Caco-2 (cell line): ENCODE measurements at places on chromosomes 2 and 18. TPM values are rescaled to one million over a fixed set of nuclear protein-coding genes. Genes with fewer than 3 reads are reported as not detected.

GRCh38 chr2:8652774-8653426 is 29.0 kb upstream of the ID2 start:
- H3K4me3 ChIP-seq: no peak overlapping the region
- H3K36me3 ChIP-seq: no peaks in the 10 kb centered on the region
- DNase-seq: no peak

Gene ALPP
- total RNA-seq: 4.9 and 5.8 TPM in 2 replicates

DNA sequence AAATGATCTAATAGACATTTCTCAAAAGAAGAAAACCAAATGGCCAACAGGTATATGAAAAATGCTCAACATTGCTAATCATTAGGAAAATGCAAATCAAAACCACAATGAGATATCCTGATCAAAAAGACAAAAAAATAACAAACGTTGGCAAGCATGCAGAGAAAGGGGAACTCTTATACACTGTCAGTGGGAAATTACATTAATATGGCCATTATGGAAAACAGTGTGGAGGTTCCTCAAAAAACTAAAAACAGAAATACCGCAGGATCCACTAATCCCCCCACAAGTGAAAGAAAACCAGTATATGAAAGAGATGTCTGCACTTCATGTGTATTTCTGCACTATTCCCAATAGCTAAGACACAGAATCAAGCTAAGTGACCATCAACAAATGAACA is 57.7 kb upstream of the CTIF start:
- H3K36me3 ChIP-seq: no peaks in the 10 kb centered on the region
- no peak for DNase-seq
- no peak overlapping the region for H3K27ac ChIP-seq
- no peak overlapping the region for H3K4me3 ChIP-seq

Gene ECEL1
- total RNA-seq: 6.4 and 8.9 TPM in 2 replicates

- no peaks in the 10 kb centered on the region for H3K4me1 ChIP-seq
- H3K36me3 ChIP-seq: no peaks in the 10 kb centered on the region
- no peak overlapping the region for H3K4me3 ChIP-seq
- no peak for DNase-seq
- H3K27ac ChIP-seq: no peak overlapping the region
These were observed 355.5 kb downstream of the EPHA4 start for GRCh38 chr2:221216636-221217035.

GRCh38 chr2:65782996-65783650 is 350.7 kb upstream of the SPRED2 start:
- DNase-seq: no peak
- H3K4me3 ChIP-seq: no peak overlapping the region
- H3K4me1 ChIP-seq: no peaks in the 10 kb centered on the region
- H3K27me3 ChIP-seq: no peaks in the 10 kb centered on the region

Gene CCDC85A
- total RNA-seq: not detected in 2 replicates

GRCh38 chr2:38037757-38038621 is 38.0 kb downstream of the CYP1B1 start:
- DNase-seq: no peak
- H3K4me3 ChIP-seq: no peak overlapping the region
- H3K4me1 ChIP-seq: no peaks in the 10 kb centered on the region
- H3K36me3 ChIP-seq: no peaks in the 10 kb centered on the region
- no peaks in the 10 kb centered on the region for H3K27me3 ChIP-seq

- H3K27ac ChIP-seq: no peak overlapping the region
- H3K36me3 ChIP-seq: no peaks in the 10 kb centered on the region
- no peaks in the 10 kb centered on the region for H3K4me1 ChIP-seq
- H3K27me3 ChIP-seq: no peaks in the 10 kb centered on the region
- DNase-seq: no peak
These were observed 57.9 kb upstream of the CD226 start for GRCh38 chr18:70005580-70005979.

GRCh38 chr18:57621246-57621604 is 411 bp downstream of the NARS1 start:
- no peaks in the 10 kb centered on the region for H3K27me3 ChIP-seq
- peak overlapping the region; percentile 90 for H3K27ac ChIP-seq
- peak overlapping the region; percentile 66 for H3K4me3 ChIP-seq

GRCh38 chr2:162166174-162166573 is 14.1 kb upstream of the GCG start:
- no peaks in the 10 kb centered on the region for H3K27me3 ChIP-seq
- DNase-seq: no peak
- no peaks in the 10 kb centered on the region for H3K36me3 ChIP-seq
- H3K4me1 ChIP-seq: no peaks in the 10 kb centered on the region; the same call in 1 of the 2 replicates
- H3K4me3 ChIP-seq: no peak overlapping the region

DNA sequence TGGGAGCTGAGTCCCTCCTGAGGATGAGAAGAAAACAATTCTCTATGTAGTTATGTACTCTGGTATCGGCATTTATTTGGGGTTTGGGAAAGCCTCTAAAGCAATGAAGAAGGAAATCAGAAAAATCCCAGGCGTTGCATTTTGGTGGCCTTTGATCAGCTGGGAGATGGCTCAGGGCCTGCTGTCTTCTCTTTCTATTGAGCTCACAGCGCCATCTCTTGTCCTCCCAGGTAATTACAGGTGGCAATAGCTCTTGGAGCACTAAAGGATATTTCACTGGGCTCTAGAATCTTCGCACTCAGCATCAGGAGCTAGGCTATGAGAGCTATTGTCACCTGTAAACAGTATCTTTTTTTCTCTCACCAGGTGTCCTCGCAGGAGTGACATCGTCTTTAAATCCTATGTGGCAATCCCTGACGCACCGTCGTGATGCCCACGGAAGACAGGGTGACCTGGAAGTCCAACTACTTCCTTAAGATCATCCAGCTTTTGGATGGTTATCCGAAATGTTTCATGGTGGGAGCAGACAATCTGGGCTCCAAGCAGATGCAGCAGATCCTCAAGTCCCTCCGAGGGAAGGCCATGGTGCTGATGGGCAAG is 76.1 kb upstream of the PMAIP1 start:
- no peaks in the 10 kb centered on the region for H3K36me3 ChIP-seq
- no peaks in the 10 kb centered on the region for H3K27me3 ChIP-seq
- H3K27ac ChIP-seq: no peak overlapping the region
- no peak overlapping the region for H3K4me3 ChIP-seq

- H3K4me1 ChIP-seq: peaks cover 11% of the 10 kb centered on the region; the same call in 1 of the 2 replicates
- H3K4me3 ChIP-seq: no peak overlapping the region
- no peaks in the 10 kb centered on the region for H3K36me3 ChIP-seq
- no peak overlapping the region for H3K27ac ChIP-seq
These were observed 33.3 kb upstream of the E2F6 start for GRCh38 chr2:11499081-11499743.

Gene HS6ST1
- total RNA-seq: 17.5 and 20.3 TPM in 2 replicates
